GM12878 (cell line): ENCODE measurements at places on chromosomes 5 and 9. TPM values are rescaled to one million over a fixed set of nuclear protein-coding genes. Genes with fewer than 3 reads are reported as not detected.
A peak's percentile ranks its signal among the peaks of the same experiment; 100 is the strongest.

DNA sequence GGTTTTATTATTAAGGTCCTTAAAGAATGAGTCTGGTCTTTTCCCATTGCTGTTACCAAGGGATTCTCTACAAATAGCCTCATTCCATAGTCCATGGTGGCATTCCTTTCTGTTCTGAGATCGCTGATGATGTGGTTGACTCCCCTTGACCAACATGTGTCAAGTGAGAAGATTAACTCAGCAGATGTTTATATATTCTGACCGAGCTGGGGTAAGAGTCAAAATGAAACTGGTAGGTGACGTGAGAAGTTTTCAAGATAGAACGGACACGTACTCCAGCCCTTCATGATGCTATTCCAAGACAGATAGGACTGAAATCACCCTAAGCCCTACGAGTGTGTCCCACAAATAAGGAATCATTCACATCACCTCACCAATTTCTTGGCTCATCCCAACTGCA, 155.5 kb upstream of the WWC1 start:
- H3K4me3 ChIP-seq, result no peak overlapping the region
- no peak overlapping the region for H3K27ac ChIP-seq
- H3K27me3 ChIP-seq, result peaks cover under 1% of the 10 kb centered on the region; the same call in 1 of the 2 replicates
- H3K4me1 ChIP-seq, result peaks cover 14% of the 10 kb centered on the region
- peak; percentile 66 for DNase-seq

- peaks cover 15% of the 10 kb centered on the region for H3K36me3 ChIP-seq
- H3K27ac ChIP-seq, result no peak overlapping the region
- no peaks in the 10 kb centered on the region for H3K27me3 ChIP-seq
- DNase-seq, result no peak
- H3K4me3 ChIP-seq, result no peak overlapping the region
Observed at GRCh38 chr9:33459115-33459514, 11.7 kb upstream of the AQP3 start.

GRCh38 chr9:127943011-127943662, 5.5 kb upstream of the DPM2 start:
- no peak overlapping the region for H3K4me3 ChIP-seq
- peaks cover 11% of the 10 kb centered on the region for H3K36me3 ChIP-seq
- H3K27me3 ChIP-seq, result no peaks in the 10 kb centered on the region
- peaks cover 9% of the 10 kb centered on the region for H3K4me1 ChIP-seq

DNA sequence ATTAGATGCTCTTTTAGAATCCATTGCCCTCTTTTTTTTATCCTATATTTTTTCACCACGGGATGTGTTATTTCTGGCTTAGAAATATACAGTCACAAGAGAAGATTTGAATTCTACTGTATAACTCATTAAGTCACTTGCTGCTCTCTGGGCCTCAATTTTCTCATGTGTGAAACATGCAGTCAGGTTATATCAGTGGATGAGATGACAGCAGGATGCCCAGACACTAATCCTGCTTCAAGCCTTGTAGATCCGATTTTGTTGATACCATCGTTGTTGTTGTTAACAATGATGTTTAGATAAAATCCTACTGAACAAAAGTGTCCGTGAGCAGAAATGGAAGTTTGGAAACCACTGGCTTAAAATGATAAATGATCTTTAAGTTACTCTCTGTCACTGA, 421.9 kb upstream of the DMAC1 start:
- no peak for DNase-seq
- H3K4me3 ChIP-seq, result no peak overlapping the region
- H3K4me1 ChIP-seq, result no peaks in the 10 kb centered on the region
- H3K36me3 ChIP-seq, result no peaks in the 10 kb centered on the region
- H3K27me3 ChIP-seq, result no peaks in the 10 kb centered on the region

- H3K4me1 ChIP-seq, result peaks cover 17% of the 10 kb centered on the region
- H3K4me3 ChIP-seq, result no peak overlapping the region
- H3K27me3 ChIP-seq, result no peaks in the 10 kb centered on the region
Observed at GRCh38 chr5:33969572-33970452, 14.7 kb downstream of the SLC45A2 start.

DNA sequence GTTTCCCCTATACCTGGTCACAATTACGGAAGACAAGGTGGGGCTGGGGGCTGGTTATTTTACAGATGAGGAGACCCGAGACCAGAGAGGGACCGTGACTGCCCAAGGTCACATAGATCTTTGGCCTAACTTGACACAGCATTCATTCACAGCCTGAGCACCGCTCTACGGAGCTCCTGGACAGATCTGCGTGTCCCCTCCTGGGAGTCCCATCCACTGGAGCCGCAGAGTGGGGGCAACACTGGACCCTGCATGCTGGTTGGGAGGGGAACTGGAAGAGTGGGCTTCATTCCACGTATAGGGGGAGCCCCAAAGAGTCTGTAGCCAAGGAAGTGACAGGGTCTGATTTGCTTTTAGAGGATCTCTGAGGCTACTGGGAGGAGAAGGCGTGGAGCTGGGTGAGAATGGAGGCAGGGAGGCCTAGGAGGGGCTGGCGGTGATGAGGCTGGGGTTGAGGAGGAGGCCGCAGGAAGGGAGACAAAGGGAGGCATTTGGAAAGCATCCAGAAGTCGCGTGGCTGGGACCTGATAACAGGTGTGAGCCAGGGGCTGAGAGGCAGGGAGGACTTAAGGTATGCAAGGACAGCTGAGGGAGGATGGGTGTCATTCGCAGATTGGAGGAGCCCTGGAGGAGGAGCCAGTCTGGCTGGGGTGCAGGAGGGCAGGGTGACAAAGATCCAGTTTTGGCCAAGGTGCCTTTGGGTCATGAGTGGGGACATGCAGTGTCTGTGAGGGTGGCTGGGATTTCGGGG, 64.3 kb upstream of the IER5L start:
- no peak overlapping the region for H3K4me3 ChIP-seq
- H3K36me3 ChIP-seq, result no peaks in the 10 kb centered on the region
- no peak overlapping the region for H3K27ac ChIP-seq
- no peaks in the 10 kb centered on the region for H3K4me1 ChIP-seq

- DNase-seq, result no peak
- H3K27me3 ChIP-seq, result no peaks in the 10 kb centered on the region
- no peaks in the 10 kb centered on the region for H3K4me1 ChIP-seq
- no peaks in the 10 kb centered on the region for H3K36me3 ChIP-seq
- no peak overlapping the region for H3K4me3 ChIP-seq
Observed at GRCh38 chr5:112551419-112552032, 132.4 kb upstream of the EPB41L4A start.

GRCh38 chr5:133930061-133930812, 38.2 kb downstream of the C5orf15 start:
- no peak for DNase-seq
- no peaks in the 10 kb centered on the region for H3K36me3 ChIP-seq
- H3K27me3 ChIP-seq, result no peaks in the 10 kb centered on the region
- H3K4me3 ChIP-seq, result peak overlapping the region; percentile 38; the same call in 1 of the 2 replicates

GRCh38 chr9:72874344-72874743, 78.5 kb downstream of the ALDH1A1 start:
- H3K27me3 ChIP-seq, result no peaks in the 10 kb centered on the region
- H3K27ac ChIP-seq, result no peak overlapping the region
- no peak for DNase-seq
- H3K36me3 ChIP-seq, result no peaks in the 10 kb centered on the region

DNA sequence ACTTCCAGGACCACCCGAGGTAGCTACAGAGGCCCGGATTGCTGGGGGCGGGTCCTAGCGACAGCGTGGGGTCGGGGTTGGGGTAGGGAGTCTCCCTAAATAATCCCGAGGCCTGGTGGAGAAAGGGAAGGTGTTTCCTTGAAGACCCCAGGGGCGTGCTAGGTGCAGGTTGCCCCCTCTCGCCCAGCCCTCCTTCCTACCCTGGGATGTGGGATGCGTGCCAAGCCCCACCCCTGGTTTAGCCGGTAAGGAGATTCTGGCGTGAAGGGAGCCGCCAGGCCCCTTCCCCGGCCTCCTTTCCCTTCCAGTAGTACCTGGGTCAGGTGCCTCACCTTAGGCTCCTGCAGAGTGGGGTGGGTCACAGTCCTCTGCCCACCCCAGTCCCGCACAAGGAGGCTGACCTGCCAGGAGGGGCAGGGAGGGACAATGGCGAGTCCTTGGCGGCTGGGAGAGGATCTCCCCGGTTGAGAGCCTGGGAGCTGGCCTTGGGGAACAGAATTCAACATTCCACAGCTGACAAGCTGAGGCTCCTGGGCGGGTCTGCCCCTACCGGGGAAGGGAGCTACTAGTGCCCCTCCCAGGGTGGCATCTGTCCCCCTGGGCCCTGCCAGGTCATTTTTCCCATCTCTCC, 674 bp downstream of the TSPAN17 start:
- no peak for DNase-seq
- no peaks in the 10 kb centered on the region for H3K27me3 ChIP-seq
- no peak overlapping the region for H3K27ac ChIP-seq
- peak overlapping the region; percentile 88 for H3K4me3 ChIP-seq

DNA sequence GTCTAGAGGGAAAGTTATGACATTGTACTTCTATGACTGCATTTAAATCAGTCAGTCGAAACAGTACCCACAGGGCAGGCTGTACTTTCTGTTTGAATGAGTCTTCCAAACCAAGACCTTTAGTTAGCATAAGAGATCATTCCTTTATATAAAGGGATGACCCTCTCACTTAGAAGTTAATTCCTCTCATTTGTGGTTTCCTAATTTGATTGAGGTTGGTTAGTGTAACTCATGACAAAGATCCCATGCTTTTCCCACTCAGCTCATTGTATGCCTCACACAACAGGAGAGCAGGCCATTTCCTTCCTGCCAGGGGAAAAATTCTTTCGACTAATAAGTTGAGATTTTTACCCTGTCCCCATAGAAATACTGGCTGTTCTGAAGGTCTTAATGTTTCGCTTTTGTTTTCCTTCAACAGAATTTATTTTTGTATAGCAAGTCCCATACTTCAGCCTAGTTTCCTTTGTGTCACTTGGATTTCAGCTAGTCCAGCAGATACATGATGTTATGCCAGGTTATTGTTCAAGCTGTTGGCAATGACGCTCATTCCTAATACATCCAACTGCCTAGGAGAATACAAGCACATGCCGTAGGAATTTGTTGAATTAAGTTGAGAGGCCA, 500.7 kb downstream of the SPATA31D1 start:
- H3K27ac ChIP-seq, result no peak overlapping the region
- H3K36me3 ChIP-seq, result no peaks in the 10 kb centered on the region
- DNase-seq, result no peak
- H3K27me3 ChIP-seq, result no peaks in the 10 kb centered on the region

- no peak overlapping the region for H3K4me3 ChIP-seq
- H3K27ac ChIP-seq, result no peak overlapping the region
- no peak for DNase-seq
- no peaks in the 10 kb centered on the region for H3K27me3 ChIP-seq
Observed at GRCh38 chr5:5039918-5040317, 100.2 kb upstream of the ADAMTS16 start.

DNA sequence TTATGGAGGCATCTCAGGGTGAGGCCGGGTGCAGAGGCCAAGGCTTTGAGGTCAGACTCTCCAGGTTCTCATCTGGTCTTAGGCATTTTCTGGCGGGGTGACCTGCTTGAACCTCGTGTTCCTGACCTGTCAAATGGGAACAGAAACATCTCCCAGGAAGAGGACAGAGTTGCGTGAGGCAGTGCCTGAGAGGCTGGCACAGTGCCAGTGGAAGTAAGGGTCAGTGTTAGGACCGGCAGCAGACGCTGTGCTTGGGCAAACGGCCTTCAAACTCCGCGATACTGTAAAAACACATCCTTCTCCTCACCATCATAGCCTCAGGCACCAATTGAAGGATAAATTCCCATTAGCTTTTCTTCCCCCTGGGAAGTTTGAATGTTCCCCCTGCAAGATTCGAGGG, 55.6 kb upstream of the FCN2 start:
- no peaks in the 10 kb centered on the region for H3K27me3 ChIP-seq
- H3K4me3 ChIP-seq, result no peak overlapping the region
- H3K27ac ChIP-seq, result no peak overlapping the region

GRCh38 chr5:134140530-134141201, 26.2 kb downstream of the TCF7 start:
- no peaks in the 10 kb centered on the region for H3K27me3 ChIP-seq
- H3K4me3 ChIP-seq, result no peak overlapping the region
- peak overlapping the region; percentile 90 for H3K27ac ChIP-seq
- peaks cover 33% of the 10 kb centered on the region for H3K36me3 ChIP-seq

GRCh38 chr5:132455614-132456115, 34.9 kb downstream of the IRF1 start:
- H3K27me3 ChIP-seq, result no peaks in the 10 kb centered on the region
- no peak for DNase-seq
- peaks cover 7% of the 10 kb centered on the region; the same call in 1 of the 2 replicates for H3K36me3 ChIP-seq
- peaks cover 59% of the 10 kb centered on the region for H3K4me1 ChIP-seq

DNA sequence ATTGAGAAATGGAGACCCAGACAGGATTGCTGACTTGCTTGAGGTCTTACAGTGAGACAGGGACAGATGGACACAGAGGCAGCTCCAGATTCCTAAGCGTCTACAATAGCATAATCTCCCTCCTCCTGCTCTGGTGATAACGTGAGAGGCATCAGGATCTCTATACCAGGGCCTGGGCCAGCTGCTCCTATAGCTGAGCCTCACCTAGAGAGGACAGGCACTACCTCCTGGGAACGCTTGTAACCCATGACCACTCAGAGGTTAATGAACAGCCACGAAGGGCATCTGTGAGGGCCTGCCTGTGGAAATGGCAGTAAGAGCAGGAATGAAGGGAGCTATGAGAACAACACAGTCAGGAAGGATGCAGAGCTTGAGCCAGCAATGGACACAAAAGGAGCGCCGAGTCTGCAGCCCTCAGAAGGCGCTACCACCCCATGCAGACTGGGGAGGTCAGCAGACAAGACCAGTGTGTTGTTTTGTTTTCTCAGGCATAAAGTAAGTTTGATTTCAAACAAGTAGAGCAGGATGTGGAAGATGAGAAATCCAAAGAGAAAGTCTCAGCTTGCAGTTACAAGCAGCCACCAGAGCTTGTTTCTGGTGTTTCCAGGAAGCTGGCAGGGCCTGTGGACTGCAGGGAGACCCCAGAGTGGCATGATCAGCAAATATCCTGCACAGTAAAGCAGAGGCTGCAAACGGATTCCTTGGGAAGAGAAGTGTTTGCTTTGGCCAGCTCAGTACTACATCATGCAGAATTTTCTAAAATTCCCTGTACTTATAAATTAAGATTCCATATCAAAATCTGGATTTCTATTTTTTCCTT, 17.4 kb downstream of the ANKS6 start:
- no peaks in the 10 kb centered on the region for H3K27me3 ChIP-seq
- H3K4me3 ChIP-seq, result no peak overlapping the region
- H3K27ac ChIP-seq, result no peak overlapping the region
- H3K36me3 ChIP-seq, result no peaks in the 10 kb centered on the region
- DNase-seq, result no peak

DNA sequence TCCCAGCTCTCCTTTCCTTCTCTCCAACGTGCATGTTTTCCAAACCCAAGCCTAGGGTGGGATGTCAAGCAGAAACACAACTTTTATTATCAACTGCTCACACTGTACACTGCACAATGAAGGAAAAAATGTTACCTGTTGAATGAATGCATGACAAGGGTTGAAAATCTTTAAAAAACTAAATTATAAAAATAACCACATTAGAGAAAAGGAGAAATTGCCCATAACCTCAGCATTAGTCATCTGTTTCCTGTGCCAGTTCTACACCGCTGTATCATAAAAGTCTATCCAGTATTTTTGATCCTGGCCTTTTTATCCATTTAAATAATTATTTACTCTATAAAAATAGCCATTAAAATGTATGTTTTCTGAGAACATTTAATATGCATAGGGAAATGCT, 101.1 kb downstream of the APBA1 start:
- H3K4me3 ChIP-seq, result no peak overlapping the region
- no peak overlapping the region for H3K27ac ChIP-seq
- no peaks in the 10 kb centered on the region for H3K36me3 ChIP-seq
- H3K27me3 ChIP-seq, result no peaks in the 10 kb centered on the region

- H3K36me3 ChIP-seq, result no peaks in the 10 kb centered on the region
- no peak for DNase-seq
- peak overlapping the region; percentile 40; the same call in 1 of the 2 replicates for H3K27ac ChIP-seq
- H3K27me3 ChIP-seq, result no peaks in the 10 kb centered on the region
- H3K4me1 ChIP-seq, result peaks cover 17% of the 10 kb centered on the region
Observed at GRCh38 chr9:112719241-112719691, 1.3 kb upstream of the INIP start.

CEMIP2 gene
- 1.2 and 1.7 TPM in 2 replicates for total RNA-seq

FOXD4L6 gene
- total RNA-seq, result not detected in 2 replicates

SLC12A7 gene
- total RNA-seq, result 10.0 and 11.5 TPM in 2 replicates

GPR150 gene
- 0.92 and 1.3 TPM in 2 replicates for total RNA-seq
